ENCODE measurements at places on chromosomes 3 and 15.

GRCh38 chr3:73009750-73010149 is 13.1 kb downstream of the PPP4R2 start:
- no peak for ATAC-seq

- no peak for ATAC-seq
Observed at GRCh38 chr15:74311734-74312444, 55.6 kb downstream of the CYP11A1 start.

- peak; percentile 42 for ATAC-seq
Observed at GRCh38 chr15:99630607-99631131, 64.9 kb downstream of the MEF2A start.

- ATAC-seq, result no peak
Observed at GRCh38 chr15:79093352-79093935, 2.9 kb upstream of the RASGRF1 start.

- ATAC-seq, result no peak
Observed at GRCh38 chr3:14405360-14406238, 3.2 kb downstream of the SLC6A6 start.

- no peak for ATAC-seq
Observed at GRCh38 chr15:73344056-73344455, 24.7 kb downstream of the HCN4 start.

GRCh38 chr15:75065467-75065850 is 42.1 kb downstream of the PPCDC start:
- ATAC-seq, result no peak

GRCh38 chr3:174907027-174907426 is 47.9 kb downstream of the NAALADL2 start:
- ATAC-seq, result no peak

- no peak for ATAC-seq
Observed at GRCh38 chr3:35144011-35144410, 495.3 kb upstream of the ARPP21 start.

DNA sequence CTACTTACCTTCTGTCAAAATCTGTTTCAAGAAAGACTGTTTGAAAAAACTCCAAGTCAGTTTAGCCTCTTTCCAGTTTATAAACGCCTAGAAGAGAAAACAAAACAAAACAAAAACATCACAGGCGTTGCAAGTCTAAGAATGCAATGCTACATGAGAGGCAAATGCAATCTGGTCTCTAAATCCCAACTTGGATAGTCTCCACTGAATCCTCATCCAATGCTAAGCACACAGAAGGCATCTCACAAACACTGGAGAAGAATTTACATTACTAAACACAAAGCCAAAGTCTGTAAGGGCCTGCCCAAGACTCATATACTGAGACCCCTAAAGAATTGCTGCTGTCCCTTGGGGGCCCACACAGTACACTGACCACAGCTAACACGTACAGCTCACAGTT is 18.4 kb downstream of the RFT1 start:
- ATAC-seq, result no peak

GRCh38 chr3:23856286-23856685 is 50.5 kb downstream of the UBE2E1 start:
- no peak for ATAC-seq

DNA sequence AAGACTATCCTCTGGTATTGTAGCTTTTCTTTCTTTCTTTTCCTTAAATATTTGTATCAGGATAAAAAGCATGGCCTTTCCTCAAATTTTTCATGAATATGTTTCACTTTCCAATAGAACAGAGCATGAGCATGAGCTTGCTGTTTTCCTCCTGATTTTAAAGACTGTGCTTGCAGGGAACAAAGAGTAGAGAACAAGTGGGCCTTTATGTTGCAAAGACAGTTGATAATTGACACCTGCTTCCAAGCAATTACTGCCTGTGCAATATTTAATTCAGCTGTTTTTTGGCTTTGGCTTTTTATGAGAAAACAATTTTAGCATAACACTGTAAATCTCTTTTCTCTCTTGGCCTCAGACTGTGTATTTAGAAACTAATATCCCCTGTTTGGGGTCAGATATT is 263.6 kb upstream of the AZI2 start:
- no peak for ATAC-seq

DNA sequence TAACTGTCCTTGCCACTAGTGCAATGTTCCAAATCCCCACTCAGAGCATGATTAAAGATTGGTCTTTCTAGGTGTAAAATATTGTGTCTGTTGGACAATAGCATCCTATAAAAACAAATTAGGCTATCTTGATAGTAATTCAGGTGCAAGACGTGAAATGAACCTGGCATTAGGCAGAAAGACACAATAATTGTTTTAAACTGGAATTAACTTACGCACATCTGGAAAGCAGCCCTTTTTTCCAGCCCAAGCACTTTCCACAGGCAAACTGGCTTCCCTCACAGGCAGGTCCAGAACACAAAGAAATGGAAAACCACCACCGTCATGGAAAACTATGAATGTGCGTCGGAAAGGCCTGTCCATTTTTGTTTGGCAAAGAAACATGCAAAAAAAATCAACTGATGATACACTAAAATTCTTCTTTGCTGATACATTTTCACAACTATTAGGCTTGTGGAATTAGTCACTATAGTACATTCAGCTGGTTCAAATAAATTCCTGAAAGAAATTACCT is 474.7 kb upstream of the IL12A start:
- no peak for ATAC-seq

GRCh38 chr3:101819649-101820206 is 29.6 kb upstream of the NFKBIZ start:
- ATAC-seq, result peak; percentile 84

DNA sequence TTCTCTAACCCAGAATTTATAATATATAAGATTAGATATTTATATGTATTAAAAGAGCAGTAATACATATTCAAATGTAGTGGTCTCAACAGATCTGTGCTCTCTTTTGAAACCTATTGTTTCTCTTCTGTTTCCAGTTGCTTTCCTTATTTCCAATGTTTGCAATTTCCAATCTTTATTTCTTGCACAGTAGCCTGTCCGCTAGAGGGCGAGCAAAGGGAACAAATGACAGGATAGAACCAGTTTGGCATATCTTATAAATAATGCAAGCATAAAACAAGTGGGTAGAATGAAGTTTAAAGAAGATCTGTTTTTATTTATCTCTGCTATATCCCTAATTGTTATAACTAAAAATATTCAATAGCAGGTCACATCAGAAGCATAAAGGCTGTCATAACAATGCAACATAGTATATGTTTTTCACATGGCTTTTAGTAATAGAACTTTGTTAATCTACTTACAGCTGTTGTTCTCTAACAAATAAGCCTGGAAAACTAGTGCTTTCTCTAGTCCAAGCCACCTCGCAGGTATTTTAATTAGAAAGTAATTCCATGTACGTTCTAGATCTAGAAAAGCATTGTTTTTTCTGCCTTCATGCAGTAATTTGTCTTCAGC is 15.1 kb upstream of the TCAIM start:
- no peak for ATAC-seq

DNA sequence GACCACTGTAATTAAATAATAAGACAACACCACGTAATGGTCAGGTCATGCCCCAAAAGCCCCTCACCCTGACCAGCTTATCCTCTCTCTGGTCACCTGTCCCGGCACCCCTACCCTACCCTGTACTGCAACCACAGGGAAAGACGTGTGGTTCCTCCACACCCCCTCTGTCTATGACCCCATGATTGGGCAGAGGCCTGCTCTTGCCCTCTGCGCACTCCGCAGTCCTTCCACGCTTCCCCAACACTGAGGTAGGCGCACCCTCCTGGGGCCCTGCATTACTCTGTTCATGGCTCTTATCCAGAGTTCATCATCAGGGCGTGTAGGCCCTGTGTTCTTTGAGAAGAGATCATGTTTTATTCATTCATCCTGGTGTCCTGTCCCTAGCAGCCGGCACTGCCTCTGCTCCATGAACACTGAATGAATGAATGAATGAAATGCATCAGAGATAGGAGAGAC is 33.8 kb downstream of the MGLL start:
- no peak for ATAC-seq

DNA sequence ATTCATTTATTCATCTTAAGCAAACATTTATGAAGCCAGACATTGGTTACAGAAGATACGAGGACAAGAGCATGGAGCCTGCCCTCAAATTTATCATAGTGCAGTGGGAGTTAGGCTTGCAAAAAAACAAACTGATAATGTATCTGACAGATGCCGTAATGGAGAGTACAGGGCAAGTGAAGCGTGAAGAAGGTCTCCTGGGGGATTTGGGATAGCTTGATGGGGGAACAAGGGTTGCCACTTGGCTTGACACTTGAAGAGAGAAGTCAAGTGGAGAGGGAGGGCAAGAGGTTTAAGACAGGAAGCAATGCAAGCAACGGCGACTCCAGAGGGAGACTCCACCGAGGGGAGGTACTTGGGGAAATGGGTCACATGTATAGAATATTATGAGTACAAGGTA is 129.3 kb downstream of the SSR3 start:
- no peak for ATAC-seq

GRCh38 chr3:10289787-10290355 is 2.9 kb downstream of the GHRL start:
- ATAC-seq, result no peak

GRCh38 chr3:102329066-102329465 is 105.7 kb upstream of the ZPLD1 start:
- no peak for ATAC-seq

DNA sequence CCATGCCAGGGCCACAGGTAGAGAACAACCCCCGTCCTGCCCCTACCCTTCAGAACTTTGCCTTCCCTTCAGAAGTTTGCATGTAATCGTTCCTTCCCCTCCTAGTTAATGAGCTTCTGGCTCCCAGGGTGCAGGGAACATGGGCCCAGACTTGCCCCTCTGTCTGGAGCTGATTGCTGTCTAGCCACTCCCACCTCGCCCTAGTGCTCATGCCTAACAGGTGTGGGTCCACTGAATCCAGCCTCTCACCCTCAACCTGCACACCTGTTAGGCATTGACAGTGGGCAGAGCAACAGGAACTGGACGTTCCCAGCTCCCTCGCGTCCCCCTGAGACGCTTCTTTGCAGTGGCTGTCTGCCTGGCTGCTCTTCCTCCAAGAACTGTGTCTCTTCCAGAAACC is 40.3 kb downstream of the WNT5A start:
- no peak for ATAC-seq

- ATAC-seq, result peak; percentile 31
Observed at GRCh38 chr15:81407718-81408117, 33.7 kb upstream of the TMC3 start.

DNA sequence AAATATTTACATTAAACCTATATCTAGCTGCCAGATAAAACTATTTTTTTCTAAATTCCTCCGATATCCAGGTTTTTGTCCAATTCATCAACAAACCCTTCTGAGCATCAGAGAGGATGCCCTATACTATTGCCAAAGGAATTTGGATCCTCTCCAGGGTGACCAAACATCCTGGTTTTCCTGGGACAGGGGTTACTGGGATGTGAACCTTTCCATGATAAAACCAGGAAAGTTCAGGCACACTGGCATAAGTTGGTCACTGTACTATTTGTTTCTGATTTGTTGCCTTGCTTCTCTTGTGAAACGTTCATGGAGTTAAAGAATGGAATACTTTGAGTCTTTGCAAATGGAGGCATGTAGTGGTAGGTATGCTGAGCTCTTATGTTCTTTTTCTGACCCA is 63.5 kb downstream of the TLNRD1 start:
- no peak for ATAC-seq

DNA sequence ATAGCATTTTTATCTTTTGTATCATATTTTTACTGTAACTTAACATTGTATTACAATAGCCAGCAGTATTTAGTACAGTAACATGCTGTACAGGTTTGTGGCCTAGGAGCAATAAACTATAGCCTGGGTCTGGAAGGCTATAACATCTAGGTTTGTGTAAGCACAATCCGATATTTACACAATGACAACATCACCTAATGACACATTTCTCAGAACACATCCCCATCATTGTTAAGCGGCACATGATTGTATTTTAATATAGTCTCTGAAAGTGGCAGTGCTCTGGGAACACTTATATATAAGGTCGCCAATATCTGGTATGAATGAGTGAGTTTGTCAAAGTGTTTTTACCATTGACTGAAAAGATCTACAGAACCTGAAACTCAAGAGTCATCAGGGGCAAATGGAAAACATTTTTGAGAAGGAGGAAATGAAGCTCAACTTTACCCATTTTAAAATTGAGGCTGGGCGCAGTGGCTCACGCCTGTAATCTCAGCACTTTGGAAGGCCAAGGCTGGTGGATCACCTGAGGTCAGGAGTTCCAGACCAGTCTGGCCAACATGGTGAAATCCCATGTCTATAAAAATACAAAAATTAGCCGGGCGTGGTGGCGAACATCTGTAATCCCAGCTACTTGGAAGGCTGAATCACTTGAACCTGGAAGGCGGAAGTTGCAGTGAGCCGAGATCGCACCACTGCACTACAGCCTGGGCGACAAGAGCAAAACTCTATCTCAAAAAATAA is 38.8 kb upstream of the TNFSF10 start:
- peak; percentile 39 for ATAC-seq

- ATAC-seq, result no peak
Observed at GRCh38 chr3:186810336-186810996, 4.2 kb upstream of the RFC4 start.

GRCh38 chr15:78642331-78642730 is 1.3 kb upstream of the CHRNB4 start:
- no peak for ATAC-seq

DNA sequence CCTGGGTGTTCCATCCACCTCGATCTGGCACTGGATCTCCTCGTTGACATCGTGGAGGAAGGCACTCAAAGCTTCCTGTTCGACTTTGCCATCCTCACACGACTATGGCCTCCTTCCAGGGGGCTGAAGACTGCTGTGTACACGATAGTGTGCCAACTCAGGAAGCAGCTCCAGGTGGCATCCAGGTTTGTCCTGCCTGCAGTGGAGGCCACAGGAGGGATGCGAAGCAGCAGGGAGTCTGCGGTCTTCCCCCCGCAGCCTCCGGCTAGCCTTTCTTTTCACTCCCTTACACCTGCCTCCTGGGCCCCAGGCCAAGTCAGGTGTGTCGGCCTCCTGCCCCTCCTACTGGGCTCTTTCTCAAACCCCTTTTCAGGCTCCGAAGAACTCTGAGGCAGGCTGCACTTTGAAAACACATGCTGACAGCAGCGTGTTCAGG is 32.2 kb downstream of the SYNM start:
- no peak for ATAC-seq

DNA sequence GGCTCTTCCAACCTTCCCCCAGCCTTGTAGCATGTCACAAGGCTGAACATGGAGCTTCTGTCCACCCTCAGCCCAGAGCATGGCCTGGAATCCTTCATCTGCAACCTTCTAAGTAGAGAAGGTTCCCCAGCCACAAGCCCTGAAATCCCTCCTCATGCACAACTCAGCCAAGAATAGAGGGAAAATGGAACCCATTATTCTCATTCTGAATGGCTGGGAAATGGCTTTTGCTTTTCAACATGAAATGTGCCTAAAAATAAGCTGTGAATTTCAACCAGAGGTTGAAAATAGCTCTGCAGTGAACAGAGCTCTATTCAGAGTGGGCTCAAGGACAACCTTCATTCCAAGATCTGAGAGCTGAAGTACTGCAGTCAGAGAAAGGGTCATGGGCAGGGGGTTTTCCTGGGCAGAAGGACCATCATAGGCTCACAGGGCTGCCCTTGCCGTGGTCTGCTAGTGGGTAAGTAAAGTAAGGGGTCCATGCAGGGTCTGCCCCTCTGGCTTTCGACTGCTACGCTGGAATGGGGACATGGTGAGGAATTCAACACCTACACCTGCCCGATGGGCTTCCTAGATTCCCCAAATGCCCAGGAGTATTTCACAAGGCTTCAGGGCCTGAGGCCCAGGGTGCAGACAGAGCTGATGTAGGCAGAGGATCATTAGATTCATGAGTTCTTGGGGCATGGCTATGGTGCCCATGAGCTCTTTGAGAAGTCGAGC is 35.9 kb downstream of the POC1A start:
- no peak for ATAC-seq

Measured in stimulated activated memory B cell treated with anti-CD40 and anti-IgM and Interleukin-4, amounts not matched to agents 10 μg/mL and 1 μg/mL and 100 μg/mL, for 72 hours (primary cell).